ENCODE measurements at places on chromosomes 2 and 18.

DNA sequence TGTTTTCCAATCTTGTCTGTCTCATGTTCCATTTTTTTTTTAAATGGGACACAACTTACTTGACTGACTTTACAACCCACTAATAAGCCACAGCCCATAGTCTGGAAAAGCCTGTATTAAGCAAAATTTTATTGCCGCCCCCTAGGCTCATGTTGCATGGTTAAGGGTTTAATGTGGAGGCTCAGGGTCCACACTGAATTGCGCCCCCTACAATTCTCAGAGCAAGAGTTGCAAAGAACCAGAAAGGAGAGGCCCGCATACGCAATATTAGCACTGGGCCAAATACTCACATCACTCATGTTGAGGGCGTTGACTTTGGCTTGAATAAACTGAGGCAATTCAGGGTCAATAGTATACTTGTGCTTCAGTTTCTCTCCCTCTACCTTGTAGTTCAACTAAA is 65.5 kb downstream of the NEB start:
- no peak for DNase-seq

- no peak for DNase-seq
These were observed 570.2 kb upstream of the TNP1 start for GRCh38 chr2:217429981-217430500.

DNA sequence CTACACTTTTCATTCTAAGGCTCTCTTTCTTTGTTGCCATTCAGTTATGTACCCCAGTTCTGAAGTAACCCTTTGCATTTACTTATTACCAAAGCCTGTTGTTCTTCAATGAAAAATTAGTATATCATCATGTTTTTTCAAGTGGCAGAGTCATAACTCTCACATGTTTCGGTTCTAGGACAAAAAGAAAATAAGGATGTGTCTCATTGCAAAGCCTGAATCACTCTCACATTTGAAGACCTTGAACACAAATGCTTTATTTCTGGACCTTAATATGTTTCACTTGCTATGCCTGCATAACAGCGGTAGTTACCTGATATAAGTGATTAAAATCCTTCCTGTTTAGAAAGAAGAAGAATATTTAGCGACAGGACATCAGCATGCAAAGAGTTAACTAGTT is 49.1 kb downstream of the ZEB2 start:
- DNase-seq = no peak

GRCh38 chr2:115369400-115369799 is 927.0 kb downstream of the DPP10 start:
- DNase-seq = no peak

GRCh38 chr2:65545837-65546805 is 113.7 kb upstream of the SPRED2 start:
- no peak for DNase-seq

DNA sequence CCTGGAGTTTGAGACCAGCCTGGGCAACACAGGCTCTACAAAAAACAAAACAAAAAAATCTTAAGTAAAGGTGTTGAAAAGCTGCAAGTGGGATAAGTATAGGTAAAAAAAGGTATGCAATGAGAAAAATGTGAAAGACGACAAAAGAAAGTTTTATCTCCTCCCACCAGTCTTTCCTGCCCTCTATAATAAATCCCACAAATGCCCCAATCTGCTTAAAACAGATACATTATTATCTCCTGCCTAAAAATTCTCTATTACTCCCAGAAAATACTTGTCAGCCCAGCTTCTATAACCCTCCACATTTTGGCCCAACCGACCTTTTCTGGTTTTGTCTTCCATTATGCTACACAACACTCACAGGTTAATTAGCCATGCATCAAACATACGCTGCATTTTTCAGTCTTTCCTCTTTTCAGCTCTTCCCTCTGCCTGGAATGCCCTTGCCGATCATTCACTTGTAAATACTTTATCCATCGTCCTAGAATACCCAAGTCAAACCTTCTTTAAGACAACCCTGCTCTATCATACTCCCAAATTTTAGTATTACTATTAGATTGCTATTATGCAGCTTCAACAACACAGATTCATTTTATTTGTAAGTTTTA is 10.8 kb downstream of the ASXL2 start:
- DNase-seq = no peak

GRCh38 chr2:42102591-42103450 is 55.0 kb downstream of the PKDCC start:
- DNase-seq = peak; percentile 32

GRCh38 chr2:238239543-238239862 is 335 bp downstream of the HES6 start:
- DNase-seq = no peak

- DNase-seq = no peak
These were observed 20.9 kb downstream of the TSN start for GRCh38 chr2:121776361-121776760.

GRCh38 chr2:232341061-232341738 is 37.4 kb upstream of the ALPP start:
- DNase-seq = no peak

DNA sequence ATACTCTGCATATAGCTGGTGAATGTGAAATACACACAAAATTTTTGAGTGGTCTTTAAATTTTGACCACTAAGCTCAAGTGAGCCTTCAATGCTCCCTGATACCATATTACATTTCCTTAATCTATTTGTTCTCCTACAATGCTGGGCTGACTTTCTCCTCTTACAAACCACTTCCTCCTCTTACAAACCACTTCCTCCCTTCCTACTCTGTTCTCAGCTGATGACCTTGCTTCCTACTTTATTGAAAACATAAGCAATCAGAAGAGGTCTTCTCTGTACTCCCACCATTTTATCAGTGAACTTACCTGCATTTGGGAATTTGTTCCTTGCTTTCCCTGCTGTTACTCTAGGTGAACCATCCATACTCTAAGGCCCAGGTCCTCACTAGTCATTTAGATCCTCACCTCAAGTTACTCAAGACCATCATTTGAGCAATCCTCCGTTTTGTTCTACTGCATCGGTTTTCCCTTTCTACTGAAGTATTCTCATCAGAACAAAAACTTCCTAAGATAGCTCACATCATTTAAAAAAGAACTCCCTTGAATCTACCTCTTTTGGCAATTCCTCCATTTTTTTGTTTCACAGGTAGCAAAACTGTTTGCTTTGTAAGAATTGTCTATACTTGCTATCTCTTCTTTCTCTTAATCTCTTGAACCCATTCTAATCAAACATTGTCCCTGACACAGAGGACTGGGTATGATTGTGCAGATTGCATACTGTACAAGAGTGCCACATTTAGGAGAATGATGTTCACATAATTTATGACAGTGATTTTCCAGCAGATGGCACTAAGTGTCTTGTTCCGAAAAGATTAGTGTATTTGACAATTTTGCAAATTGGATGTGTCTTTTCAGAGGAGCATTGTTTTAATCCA is 96.5 kb downstream of the EPB41L5 start:
- no peak for DNase-seq

DNA sequence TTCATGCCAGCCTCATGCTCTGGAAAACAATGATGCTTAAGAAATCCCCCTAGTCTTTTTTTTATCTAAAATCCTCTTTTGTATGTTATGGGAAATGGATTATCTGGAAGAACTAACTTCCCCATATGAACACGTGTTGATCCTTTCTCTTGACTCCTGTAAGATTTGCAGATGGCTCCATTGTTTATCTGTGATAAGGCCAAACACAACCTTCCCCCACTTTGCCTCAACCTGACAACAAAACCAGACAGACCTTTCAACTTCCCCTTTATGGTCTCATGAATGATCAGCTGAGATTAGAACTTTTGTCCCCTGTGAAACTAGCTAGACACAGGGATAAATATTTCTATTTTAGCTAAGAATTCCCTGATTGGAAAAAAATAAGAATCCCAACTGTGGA is 828.0 kb upstream of the CDH2 start:
- no peak for DNase-seq

GRCh38 chr2:42922790-42923579 is 130.6 kb upstream of the HAAO start:
- DNase-seq = no peak

DNA sequence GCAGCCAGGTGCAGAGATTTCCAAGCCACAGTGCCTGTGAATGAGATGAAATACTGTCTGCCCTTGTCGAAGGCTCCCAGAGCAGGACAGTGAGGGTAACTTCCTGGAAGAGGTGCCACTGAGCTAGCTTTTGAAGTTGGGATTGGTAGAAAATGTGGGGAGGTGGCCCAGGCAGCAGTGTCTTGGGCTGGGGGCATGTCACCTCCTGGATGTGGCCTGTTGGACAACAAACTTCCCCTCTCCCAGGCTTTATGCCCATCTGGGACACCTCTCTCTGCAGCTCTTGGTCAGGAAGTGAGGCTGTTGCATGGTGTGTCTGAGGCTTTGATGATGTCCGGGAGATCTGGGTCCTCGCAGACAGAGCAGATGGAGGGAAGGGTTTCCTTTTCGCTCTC is 151.4 kb downstream of the DYSF start:
- no peak for DNase-seq

GRCh38 chr18:38297910-38298309 is 732.3 kb upstream of the CELF4 start:
- no peak for DNase-seq

DNA sequence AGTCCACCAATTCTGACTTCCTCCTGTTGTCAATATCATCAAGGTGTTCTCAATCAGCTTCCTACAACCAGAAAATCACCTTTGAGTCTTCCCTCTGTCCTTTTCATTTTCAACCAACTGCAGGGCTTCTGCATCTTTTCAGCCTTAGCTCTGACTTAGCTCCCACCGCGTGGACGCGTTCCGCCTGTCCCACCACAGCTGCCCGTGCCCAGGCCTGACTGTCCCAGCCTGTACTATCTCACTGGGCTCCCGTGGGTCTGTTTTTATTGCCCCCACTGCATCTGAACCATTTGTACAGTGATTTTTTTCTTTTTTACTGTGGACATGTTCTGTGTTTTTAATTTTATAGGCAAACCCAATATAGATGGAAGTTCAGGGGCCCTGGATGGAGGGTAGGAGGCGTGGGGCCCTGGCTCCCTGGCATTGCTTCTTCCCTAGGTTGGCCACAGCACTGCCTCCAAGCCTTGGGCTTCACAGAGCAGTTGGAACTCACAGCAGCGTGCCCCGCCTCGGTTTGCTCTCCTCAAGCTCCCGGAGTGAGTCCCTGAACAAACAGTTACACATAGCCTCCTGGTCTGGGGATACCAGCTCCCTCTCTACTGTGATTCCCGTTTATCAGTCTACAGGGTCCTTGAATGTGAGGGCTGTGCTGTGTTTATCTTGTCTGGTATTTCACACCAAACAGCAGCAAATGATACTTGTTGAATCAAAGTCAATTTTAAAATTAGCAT is 280.6 kb upstream of the PXDN start:
- no peak for DNase-seq
